ENCODE measurements at places on chromosomes 13 and 19.

GRCh38 chr13:99967869-99968520 is 3.6 kb downstream of the ZIC5 start:
- no peak for DNase-seq

- no peak for DNase-seq
Observed at GRCh38 chr19:45824041-45824471, 8.9 kb upstream of the RSPH6A start.

DNA sequence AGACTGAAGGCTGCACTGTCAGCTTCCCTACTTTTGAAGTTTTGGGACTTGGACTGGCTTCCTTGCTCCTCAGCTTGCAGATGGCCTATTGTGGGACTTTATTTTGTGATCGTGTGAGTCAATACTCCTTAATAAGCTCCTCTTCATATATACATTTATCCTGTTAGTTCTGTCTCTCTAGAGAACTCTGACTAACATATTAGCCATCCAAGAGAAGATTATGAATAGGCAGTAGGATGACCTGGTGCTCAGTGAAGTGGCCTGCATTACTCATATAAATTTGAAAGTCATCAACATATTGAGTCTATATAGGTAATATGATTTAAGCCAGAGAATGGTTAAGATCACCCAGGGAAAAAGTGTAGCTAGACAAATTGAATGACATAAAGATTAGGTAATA is 136.3 kb upstream of the UFM1 start:
- DNase-seq = no peak

DNA sequence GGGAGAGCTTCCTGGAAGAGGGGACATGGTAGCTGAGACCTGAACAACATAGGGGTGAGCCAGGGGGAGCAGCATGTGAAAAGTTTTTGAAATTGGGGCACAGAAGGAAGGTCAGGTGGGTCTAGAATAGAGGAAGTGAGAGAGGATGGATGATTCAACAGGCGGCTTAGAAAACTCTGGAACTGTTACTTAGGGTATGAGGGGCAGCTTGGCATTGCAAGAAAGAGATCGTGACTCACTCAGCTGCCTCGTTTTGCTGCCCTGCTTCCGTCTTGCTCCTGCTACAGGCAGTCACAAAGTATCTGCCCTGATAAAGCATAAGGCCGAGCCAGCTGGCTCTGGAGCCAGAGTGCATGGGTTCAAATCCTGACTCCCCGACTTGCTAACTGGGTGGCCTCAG is 1.3 kb upstream of the CEACAM20 start:
- no peak for DNase-seq

Data from NCI-H524 treated with DMSO at 0.1 percent for 48 hours (cell line).